ENCODE measurements at places on chromosomes 13 and 19. TPM values are rescaled to one million over a fixed set of nuclear protein-coding genes. Genes with fewer than 3 reads are reported as not detected.

LRG1 gene
- total RNA-seq, result 0.42 TPM

FBXL12 gene
- 28.8 TPM for total RNA-seq

DNA sequence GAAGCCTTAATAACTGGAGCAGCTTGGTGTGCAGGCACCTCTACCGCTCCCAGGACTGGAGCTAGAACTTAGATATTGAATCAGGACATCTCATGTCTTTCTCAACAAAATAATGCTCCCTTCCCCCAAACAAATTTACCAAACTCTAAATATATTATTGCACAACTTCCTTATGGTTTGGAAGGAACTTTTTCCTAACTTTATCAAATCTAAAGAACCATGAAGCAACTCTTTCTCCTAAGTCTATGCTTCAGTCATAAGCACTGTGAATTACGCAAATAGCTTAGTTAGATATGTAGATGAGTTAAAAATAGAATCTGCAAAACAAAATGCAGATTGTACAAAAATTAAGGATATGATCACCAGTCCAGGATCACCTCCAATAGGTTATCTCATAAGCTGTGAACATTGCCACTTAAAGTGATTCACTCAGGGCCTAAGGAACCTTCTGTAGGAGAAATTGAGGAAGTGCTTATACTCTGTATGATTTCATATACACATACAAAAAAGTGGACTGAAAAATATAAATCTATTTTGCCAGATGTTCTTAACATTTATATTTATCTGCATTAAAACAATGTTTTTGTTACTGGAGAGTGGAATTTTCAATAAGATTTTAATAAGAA lies 20.4 kb upstream of the MAB21L1 start:
- DNase-seq, result no peak

DNA sequence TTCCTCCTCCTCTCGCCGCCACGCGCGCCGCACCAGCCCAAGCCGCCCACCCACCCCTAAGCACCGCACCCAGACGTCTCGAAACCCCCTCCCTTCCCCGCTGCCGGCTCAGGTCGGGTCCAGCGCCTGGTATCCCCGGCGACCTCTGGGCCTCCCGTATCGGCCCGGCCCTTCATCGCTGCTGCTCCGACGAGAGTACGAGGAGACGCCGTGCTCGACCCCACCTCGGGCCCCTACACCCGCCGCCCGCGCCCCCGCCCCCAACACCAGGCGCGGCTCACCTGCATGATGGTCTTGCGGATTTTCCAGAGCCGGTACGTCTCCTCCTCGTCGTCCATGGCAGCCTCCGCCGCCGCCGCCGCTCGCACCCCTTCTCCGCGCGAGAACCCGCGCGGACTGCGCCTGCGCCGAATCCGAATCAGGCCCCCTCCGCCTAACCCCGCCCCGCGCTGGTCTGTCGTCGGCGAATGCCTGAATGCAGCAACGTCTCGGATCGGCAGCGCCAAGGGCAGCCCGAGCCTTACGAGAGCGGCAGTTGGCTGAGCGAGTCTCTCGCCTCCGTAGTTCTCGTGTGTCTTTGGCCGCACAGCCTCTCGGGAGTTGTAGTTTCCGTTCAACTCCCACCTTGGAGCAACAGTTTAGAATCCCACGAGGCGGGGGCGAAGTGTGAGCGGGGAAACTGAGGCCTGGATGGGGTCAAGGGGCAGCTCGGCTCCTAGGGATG lies at the start of gene POLR2E:
POLR2E (minus strand) TSS at position 398 of the 724 bp plus-strand sequence; CDS start at position 338, 60 bp downstream.
- peak; percentile 99 for DNase-seq

- DNase-seq, result peak; percentile 99
These were observed 8.4 kb downstream of the F2RL3 start for GRCh38 chr19:16897029-16897855.

DNA sequence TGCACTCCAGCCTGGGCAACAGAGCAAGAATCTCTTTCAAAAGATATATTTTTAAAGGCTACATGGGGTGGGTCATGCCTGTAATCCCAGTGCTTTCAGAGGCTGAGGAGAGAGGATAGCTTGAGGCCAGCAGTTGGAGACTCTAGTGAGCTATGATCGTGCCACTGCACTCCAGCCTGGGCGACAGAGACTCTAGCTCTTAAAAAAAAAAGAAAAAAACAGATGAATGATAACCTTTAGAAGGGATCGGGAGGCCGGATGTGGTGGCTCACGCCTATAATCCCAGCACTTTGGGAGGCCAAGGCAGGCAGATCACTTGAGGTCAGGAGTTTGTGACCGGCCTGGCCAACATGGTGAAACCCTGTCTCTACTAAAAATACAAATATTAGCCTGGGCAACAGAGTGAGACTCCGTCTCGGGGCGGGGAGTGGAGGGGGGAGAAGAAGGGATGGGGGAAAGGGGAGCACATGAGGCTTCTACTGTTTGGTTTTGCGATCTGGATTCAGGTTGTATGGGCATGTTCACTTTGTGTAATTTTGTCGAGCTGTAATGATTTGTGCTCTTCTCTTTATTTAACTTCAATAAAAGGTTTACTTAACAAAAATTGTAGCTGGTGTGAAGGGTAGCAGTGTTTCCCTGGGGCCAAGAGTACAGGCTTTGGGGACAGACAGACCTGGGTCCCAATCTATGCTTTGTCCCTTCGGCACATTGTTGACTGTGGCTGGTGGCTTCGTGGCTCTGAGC lies 1.1 kb upstream of the PSMC4 start:
- DNase-seq, result no peak

Data from esophagus muscularis mucosa (tissue), 4 donors.